Activated CD4-positive, alpha-beta T cell treated with anti-CD3 and anti-CD28 coated beads, Interleukin-2, amount 50 U/mL, for 16 hours (primary cell): ENCODE measurements at places on chromosomes 3 and 15.

GRCh38 chr15:75775296-75776064, 62.8 kb upstream of the CSPG4 start:
- DNase-seq, result no peak

GRCh38 chr3:148797795-148798194, 29.8 kb upstream of the CPB1 start:
- no peak for DNase-seq

DNA sequence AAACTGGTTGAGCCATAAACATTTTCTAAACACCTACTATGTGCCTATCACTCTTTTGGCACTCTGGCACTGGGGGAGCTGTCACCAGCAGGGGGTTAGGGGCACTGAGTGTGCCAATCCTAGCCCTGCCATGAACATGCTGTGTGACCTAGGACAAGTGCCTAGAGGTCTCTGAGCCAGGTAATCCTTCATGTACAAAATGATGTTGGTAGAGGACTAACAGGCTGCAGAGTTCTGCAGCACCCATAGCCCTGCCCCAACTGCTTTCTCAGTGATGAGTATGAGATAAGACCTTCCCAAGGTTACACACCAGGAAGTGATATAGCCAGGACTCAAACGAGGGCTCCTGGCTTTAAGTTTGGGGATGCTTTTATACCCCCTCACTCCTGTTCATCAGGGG, 84.9 kb upstream of the SEC13 start:
- DNase-seq, result no peak

DNA sequence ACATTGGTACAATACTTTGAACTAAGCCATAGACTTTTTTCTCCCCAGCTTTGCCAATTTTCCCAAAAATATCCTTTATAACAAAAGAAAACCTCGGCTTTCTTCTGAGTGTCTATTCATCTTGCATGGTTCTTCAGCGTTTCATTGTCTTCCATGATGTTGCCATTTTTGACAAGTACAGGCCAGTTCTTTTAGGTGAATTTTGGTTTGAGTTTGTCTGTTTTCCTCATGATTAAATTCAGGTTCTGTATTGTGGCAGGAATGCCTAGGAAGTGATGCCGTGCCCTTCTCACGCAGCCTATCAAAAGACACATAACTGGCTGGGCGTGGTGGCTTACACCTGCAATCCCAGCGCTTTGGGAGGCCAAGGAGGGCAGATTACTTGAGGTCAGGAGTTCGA, 7.6 kb upstream of the CSPG4 start:
- no peak for DNase-seq

DNA sequence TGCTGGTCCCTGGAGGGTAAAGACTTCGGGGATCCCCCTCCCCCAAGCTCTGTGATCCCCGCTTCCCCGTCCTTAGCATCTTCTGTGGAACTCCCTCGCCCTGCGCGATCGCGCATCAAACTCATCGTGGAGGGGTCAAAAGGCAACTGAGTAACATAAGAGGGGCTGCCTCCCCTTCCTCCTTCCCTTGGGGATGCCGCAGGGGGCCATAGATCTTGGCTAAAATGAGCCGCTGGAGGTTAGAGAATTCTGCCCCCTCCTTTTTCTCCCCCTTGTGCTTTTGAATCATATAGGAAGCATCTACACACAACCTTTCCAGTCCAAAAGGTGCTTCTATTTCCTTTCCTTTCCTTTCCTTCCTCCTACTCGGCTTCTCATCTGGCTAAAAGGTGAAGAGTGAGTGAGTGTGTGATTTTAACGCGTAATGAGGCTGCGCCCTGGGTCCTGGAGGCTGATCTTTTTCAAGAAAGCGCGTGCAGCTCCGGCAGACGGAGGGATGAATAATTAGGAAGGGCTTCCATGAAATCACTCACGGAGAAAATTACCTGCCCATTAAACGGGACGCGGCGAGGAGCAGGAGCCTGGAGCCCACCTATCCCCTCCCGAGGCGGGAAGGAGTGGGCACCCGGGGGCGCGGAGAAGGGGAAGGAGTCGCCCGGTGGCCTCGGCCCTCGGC, 831 bp upstream of the ROBO2 start:
- no peak for DNase-seq

DNA sequence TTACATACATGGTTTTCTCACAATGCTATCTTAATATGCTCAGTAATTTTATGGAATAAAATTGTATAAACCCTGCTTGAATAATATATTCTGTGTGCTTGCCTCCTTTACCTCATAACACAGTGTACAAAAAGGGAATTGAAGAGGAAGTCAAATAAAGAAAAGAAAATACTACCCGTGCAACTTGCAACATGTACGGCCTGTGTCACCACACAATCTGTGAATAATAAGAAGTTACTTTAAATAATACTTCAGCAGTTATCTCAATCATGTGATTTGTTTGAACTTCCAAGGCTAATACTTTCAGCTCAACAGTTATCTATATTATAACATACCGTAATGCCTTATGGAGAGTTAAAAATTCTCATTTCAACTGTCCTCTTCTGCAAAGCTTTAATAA, 58.1 kb upstream of the SATB1 start:
- DNase-seq, result no peak

GRCh38 chr3:66348704-66349103, 127.9 kb downstream of the SLC25A26 start:
- no peak for DNase-seq

GRCh38 chr3:193929921-193930646, 205.9 kb upstream of the HES1 start:
- DNase-seq, result no peak

DNA sequence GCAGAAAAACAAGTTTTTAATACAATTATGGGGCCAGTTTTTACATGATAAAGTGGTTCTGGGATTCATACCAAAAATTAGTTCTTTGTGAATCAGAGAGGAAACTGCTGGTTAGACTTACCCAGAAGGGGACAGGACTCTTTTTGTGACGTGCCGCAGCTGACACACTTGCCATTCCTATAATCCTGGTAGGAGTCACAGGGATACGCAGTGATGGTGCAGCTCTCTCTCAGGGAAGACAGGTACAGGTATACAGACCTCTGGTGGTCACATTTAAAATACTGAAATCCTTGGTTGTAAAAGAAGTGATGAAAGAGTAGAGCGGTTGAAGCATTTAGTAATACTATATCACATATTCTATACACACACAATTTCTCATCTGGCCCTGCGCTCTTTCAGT, 20.2 kb upstream of the TMEM41A start:
- no peak for DNase-seq

GRCh38 chr3:158768361-158768787, 33.5 kb upstream of the MFSD1 start:
- DNase-seq, result no peak

DNA sequence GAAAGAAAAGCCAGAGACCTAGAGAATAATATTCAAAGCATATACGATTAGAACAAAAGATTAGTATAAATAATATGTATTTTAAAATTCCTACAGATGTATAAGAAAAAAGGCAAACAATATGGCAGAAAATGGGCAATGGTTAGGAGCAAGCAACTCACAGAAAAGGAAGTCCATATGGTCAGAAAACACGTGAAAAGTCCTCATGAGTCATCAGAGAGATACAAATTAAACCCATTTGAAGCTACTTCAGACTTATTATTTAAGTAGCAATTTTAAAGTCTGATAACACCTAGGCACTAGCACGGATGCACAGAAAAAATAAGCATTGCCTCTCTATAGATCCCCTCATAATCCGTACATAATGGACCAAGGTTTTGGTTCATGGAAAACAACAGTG, 25.6 kb downstream of the SLC7A14 start:
- DNase-seq, result no peak

DNA sequence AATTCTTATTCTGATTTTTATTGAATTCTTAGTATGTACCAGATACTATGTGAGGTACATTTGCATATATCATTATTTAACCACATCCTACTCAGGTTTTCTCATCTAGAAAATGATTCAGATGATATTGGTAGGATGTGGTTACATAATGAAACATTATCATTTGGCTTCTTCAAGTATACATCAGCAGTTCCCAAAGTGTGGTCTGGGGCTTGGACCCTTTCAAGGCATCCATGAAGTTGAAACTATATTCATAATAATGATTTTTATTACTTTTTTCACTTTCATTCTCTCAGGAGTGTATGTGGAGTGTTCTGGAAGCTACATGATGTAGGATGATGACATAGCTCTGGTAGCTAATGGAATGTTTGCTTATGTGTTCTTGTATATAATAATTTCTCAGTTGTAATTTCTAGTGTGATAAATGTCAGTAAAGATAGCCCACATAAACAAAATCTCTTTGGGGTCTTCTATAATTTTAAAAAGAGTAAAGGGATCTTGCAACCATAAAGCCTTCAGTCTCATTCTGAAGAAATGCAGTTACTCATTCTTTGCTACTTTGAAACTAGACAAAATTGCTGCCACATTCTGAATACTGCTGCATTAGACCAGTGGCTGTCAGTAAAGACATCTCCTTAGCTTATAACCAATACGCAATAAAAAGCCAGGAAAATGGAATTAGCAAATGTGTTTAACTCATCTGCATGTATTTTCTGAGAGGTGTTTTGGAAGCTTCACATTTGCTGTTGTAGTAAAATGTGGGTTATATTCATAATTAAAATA, 95.8 kb downstream of the PPARG start:
- DNase-seq, result peak; percentile 50

- no peak for DNase-seq
Measured at GRCh38 chr3:70990185-70990584, 593.3 kb downstream of the FOXP1 start.

- peak; percentile 52 for DNase-seq
Measured at GRCh38 chr3:52880474-52880873, 16.9 kb downstream of the STIMATE start.

GRCh38 chr3:107238787-107239186, 138.5 kb upstream of the CCDC54 start:
- no peak for DNase-seq

DNA sequence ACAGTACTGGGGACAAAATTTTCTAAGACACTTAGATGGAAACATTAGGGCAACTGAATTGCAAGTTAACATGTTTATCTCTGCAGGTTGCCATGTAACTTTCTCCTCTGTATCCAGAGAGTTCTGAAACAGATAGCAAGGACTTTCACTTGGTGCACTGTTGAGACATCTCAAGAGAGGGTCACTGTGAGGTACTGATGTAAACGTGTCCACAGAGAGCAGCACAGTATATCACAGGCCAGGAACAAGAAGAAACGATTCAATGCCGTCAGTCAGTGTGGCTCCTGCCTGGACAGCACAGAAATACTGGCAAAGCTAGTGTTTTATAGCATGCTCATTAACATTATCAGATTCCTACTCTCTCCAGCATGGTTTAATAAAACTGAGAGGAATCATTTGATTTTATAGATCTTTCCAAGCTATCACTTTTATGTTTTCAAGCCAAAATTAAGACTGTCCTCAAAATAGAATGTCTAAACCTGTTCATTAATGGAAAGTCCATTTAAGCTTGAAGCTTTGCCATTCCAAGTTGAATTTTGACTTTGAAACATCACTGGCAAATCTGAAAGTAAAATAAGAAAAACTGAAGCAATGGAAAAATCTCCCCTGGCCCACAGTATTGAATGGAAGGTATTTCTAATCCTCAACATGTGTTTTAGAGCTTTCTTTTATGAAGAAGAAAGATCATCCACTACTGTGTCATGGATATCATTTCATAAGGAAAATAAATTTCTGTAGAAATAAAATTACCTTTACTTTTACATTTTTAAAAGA, 102.7 kb downstream of the IMPG2 start:
- no peak for DNase-seq

DNA sequence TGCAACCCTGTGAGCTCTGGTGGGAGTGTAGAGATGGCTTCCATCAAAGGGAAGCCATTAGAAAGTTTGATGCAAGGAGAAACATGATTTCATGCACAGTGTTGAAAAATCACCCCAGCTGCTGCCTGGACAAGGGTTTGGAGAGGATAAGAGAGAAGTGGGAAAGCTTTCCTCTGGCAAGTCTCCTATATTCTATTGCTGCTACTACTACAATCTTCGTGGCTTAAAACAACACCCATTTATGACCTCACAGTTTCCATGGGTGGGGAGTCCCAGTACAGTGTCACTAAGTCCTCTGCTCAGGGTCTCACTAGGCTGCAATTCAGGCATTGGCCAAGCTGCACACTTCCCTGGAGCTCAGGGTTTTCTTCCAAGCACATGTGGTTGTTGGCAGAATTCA, 229.3 kb downstream of the TAFA4 start:
- no peak for DNase-seq

- no peak for DNase-seq
Measured at GRCh38 chr3:170622369-170623159, 36.7 kb upstream of the SLC7A14 start.

GRCh38 chr15:51600114-51600513, 22.5 kb downstream of the DMXL2 start:
- no peak for DNase-seq

DNA sequence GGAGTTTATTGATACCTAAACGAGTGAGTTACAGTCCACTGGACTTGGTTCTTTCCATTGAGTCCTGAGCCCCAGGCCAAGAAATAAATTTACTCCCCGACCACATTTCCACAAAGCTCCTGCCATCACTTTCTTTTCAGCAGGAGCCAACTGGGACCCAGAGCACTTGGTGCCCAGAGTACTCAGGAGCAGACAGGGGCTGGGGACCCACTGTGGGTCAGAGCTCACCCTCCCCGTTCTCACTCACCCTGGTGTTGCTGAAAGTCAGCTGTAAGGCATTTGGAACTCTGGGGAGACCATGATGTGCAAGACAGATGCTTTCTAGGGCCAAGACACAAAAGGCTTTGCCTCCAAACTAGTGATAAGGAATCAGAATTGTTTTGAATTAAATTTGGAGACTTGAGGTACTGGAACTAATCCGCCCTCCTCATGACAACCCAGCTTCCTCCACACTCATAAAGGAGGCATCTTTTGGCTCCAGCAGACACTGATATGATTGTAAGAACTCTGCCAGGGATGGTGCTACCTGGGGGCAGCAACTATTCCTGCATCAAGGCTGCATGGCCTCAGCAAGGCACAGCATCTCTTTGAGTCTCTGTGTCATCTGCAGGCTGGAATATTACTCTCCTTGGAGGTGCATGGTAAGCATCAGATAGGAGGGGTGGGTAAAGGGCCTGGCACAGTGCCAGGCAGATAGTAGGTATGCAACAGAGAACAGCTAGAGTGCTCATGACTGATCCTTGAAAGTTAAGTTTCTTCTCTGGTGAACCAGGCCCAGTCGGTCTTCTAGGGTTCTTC, 7.3 kb upstream of the CAMK1 start:
- DNase-seq, result no peak

DNA sequence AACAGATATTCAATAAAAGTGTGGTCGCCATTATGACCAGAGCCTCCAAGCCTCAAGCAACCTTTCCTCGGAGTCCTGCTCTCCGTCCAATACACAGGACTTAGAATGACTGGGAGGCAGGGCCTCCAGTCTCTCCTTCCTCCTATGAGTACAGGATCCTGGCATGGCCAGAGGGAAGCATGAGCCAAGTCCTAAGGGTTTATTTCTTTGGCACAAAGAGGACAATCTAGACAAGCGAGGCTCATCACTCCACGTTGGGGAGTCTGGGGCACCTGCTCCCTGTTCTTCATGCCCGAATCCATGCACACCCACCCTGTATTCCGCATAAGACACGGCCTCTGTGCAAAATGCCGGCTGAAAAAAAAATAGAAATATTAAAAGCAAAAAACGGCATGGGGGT, 6.8 kb downstream of the PRRT3 start:
- no peak for DNase-seq
